Heart right ventricle (tissue), 16 donors: ENCODE measurements at places on chromosomes 6 and 20. TPM values are rescaled to one million over a fixed set of nuclear protein-coding genes. Genes with fewer than 3 reads are reported as not detected.

DNA sequence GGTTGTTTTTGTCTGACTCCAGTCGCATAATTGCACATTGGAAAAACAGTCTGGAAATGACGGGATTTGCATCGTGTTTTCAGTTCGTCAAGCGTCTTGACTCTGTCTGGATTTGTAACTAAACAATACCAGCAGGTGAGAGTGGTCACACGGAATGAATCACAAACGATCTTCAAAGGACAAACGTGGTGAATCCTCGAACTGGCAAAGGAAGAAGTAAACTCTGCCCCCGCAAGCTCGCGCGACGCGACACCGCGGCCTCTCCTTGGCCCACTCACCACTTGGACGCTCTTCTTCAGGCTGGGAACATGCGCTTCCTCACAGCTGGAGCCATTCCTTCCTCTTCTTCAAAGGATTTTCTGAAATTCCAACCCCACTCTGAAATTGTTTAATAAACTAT, 352.6 kb downstream of the THBS2 start:
- DNase-seq: no peak

GRCh38 chr20:50335105-50335504, 144.5 kb downstream of the CEBPB start:
- no peak for DNase-seq

DNA sequence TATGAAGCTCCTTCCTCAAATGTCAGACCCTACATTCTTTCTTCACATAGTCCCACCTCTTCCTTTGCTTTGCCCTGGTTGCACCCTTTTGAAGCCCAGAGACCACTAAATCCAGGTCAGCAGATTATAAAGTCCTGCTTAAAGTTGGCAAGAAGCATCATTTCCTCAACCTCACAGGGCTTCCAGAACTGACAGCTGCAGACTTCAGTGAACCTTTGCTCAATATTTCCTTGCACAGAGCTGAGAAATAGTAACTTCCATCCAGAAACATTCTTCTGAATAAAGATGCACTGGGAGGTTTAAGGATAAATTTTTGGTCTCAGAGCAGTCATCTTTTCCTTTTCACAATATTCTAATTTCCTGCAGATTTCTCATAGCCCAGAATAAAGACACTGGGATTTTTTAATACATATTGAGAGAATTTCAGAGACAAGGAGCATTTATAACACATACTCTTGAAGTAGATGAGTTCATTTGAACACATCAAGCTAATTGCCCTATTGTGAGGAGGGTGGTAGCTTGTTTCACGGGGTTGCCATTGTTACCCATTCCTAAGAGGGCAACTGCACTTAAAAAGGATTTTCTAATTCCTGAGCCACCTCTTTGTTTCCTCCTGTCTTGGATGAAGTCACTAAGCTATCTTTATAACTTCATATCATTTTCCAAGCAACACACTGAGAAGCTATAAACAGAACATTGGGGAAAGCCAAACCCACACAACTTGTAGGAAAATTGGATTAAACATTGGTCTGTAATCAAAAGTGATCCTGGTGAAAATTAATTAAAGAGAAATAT, 150.2 kb upstream of the PLN start:
- no peak for DNase-seq

NEDD9 gene
- total RNA-seq: 34.2 TPM

FAM209B gene
- total RNA-seq: not detected
